Activated CD8-positive, alpha-beta memory T cell treated with anti-CD3 and anti-CD28 coated beads for 4 hours (primary cell): ENCODE measurements at places on chromosomes 5 and 9.

GRCh38 chr5:105501315-105501714 lies 1938.7 kb upstream of the NUDT12 start:
- DNase-seq, result no peak

DNA sequence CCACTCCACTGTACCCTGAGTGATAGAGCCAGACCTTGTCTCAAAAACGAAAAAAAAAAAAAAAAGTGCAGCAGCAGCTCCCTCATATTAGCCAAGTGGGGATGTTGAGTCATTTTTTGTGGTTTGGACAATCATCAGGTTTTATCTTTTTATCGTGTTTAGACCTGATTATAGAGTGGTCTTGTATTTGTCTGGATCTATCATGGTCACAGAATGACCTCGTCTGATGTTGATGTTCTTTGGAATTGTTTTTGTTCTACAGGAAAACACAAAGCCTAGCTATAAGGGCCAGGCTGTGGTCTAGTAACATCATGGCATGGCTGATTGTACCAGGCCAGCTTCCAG lies 1.6 kb upstream of the FBXW11 start:
- no peak for DNase-seq

DNA sequence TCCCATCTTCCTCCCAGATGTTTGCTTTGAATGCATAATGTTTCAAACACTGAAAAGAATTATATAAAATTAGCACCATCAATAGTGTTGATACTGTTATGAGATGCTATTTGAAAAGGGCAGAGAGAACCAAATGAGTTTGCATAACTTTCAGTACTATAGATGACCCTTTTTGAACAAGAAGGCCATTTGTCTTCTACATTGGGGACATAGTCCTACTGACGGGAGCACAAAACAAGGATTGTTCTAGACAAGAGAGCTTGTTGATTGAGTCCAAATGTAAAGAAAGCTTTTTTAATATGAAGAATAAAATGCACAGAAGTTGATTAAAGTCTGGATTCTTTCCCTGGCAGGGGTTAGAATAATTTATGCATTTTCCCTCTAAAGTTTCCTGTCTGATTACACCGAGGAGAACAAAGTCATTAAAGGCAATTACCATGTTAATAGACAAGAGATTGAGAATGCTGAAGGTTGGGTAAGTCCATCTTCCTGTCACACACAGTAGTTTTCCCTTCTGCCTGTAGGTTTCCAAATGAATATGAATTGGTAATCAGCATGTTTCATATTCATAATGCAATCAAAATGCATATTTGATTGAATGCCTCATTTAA lies 32.8 kb upstream of the ADCY2 start:
- no peak for DNase-seq

DNA sequence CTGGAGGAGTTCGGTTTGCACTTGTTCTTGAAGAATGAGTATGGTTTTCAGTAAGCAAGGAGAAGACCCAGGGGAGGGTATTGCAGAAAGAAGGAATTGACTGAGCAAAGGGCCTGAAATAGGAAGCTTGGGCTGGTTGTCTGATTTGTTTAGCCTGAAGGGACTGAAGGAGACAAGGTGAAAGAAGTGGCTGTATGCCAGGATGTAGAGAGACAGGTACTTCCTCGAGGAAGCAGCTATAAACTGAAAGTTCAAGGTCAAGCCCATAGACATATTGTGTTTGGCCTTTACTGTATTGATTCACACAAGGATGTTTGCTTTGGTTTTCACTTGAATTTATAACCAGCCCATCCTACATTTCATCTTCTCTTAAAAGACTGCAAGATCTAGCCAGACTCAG lies 183.1 kb downstream of the PALM2AKAP2 start:
- no peak for DNase-seq

GRCh38 chr9:124758061-124758460 lies 13.1 kb downstream of the NR6A1 start:
- no peak for DNase-seq

GRCh38 chr5:56384186-56384585 lies 151.1 kb upstream of the ANKRD55 start:
- no peak for DNase-seq

DNA sequence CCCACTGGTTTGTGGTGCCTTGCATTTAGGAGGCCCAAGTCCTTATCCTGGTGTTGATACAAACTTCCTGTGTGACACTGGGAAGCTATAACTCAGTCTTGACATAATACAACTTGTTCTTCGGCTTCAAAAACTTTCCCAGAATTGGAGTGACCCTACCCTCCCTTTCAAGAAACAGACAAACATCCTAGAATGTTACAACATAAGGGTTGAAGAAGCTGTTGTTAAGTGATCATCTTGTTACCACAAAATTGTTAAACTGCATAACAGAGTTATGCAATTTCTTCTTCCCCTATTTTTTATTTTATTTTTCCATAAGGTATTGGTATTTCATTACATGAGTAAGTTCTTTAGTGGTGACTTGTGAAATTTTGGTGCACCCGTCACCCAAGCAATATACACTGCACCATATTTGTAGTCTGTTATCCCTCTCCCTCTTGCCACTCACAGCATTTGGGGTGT lies 21.3 kb downstream of the TLR4 start:
- no peak for DNase-seq

DNA sequence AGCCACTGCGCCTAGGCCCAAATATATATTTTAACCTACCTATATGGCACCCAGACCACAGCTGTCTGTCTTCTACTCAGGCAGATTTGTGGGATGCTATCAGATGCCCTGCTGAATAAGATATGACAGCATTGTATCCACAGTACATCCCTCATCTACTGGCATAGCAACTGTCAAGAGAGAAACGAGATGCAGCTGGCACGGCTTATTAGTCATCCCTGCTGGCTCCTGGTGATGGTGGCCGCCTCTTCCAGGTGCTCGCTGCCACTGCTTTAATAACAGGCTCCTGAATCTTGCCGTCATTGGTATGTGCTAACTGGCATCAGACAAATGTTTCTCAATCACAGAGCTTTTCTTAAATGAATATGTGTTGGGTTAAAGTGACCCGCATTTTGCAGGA lies 34.0 kb downstream of the B4GALT1 start:
- no peak for DNase-seq

GRCh38 chr5:174550026-174550425 lies 174.4 kb upstream of the MSX2 start:
- no peak for DNase-seq

GRCh38 chr9:120715389-120715924 lies 1.2 kb upstream of the MEGF9 start:
- DNase-seq, result no peak

- DNase-seq, result no peak
Observed at GRCh38 chr9:126663661-126664072, 49.9 kb downstream of the LMX1B start.
